HCT116 (cell line): ENCODE measurements at places on chromosomes 2 and 18. TPM values are rescaled to one million over a fixed set of nuclear protein-coding genes. Genes with fewer than 3 reads are reported as not detected.

GRCh38 chr2:159551806-159552205 is 64.5 kb downstream of the BAZ2B start:
- no peak for DNase-seq
- H3K4me3 ChIP-seq = no peak overlapping the region
- H3K4me1 ChIP-seq = no peaks in the 10 kb centered on the region

DNA sequence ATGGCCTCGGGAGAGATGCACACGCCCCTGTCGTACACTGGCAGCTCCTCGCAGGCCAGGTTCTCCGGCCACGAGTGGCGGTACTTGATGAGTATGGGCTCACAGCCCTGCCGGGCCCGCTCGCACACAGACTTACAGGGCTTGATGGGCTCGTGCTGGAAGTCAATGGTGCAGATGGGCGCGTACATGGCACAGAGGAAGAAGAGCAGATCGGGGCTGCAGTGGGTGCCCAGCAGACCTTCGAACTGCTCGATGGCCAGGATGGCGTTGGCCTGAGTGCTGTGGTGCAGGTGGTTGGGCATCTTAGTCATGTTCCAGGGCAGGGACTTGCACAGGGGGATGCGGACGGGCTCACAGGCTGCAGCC is 359 bp downstream of the FRZB start:
- no peak for DNase-seq
- H3K36me3 ChIP-seq = no peaks in the 10 kb centered on the region
- H3K4me1 ChIP-seq = no peaks in the 10 kb centered on the region
- no peak overlapping the region for H3K4me3 ChIP-seq
- H3K27ac ChIP-seq = no peak overlapping the region

- peak overlapping the region; percentile 50 for H3K27ac ChIP-seq
- H3K4me1 ChIP-seq = peaks cover 6% of the 10 kb centered on the region
- no peaks in the 10 kb centered on the region for H3K27me3 ChIP-seq
- peak; percentile 88 for DNase-seq
Observed at GRCh38 chr2:26696351-26696816, 3.9 kb downstream of the KCNK3 start.

DNA sequence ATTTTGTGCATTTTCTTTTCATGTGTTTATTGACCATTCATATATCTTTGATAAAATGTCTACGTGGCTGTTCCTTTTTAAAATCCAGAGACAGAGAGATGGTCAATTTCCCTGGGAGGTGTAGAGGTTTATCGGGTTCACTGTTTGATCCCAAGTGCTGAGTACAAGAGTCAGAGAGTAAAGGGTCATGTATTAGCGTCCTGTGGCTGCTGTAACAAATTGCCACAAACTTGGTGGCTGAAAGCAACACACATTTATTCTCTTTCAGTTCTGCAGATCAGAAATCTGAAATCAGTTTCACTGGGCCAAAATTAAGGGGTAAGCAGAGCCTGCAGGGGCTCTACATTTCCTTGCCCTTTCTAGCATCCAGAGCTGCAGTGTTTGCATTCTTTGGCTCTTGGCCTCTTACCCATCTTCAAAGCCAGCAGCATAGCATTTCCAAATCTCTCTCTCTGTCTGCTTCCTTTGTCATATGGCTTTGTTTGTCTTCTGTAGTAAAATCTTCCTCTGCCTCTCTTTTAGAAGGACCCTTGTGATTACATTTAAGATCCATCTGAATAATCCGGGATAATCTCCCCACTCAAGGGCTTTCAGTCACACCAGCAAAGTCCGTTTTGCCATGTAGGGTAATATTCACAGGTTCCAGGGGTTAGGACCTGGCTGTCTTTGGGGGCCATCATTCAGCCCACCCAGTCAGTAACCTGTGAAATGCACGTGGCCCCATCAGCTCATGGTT is 49.9 kb downstream of the TMEM17 start:
- peak overlapping the region; percentile 74 for H3K27ac ChIP-seq
- no peak for DNase-seq
- H3K4me3 ChIP-seq = no peak overlapping the region
- no peaks in the 10 kb centered on the region for H3K27me3 ChIP-seq
- no peaks in the 10 kb centered on the region for H3K36me3 ChIP-seq

DNA sequence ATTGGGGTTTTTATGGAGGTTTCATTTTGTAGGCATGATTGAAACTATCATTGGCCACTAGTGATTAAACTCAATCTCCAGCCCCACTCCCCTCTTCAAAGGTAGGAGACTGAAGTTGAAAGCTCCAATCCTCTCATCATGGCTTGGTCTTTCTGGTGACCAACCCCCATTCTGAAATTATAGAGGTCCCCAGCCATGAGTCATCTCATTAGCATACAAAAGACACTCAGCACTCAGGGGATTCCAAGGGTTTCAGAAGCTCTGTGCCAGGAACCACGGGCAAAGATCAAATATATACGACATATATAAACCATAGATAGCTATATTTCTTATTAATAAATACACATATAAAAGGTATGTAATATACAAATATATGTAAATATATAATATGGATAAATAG is 256.0 kb upstream of the POU3F3 start:
- no peak overlapping the region for H3K27ac ChIP-seq
- H3K36me3 ChIP-seq = no peaks in the 10 kb centered on the region
- H3K4me1 ChIP-seq = no peaks in the 10 kb centered on the region
- H3K27me3 ChIP-seq = no peaks in the 10 kb centered on the region
- no peak overlapping the region for H3K4me3 ChIP-seq
- no peak for DNase-seq

GRCh38 chr2:192579965-192580700 is 385.4 kb upstream of the TMEFF2 start:
- no peak for DNase-seq
- H3K27me3 ChIP-seq = no peaks in the 10 kb centered on the region
- no peaks in the 10 kb centered on the region for H3K36me3 ChIP-seq
- no peak overlapping the region for H3K27ac ChIP-seq

DNA sequence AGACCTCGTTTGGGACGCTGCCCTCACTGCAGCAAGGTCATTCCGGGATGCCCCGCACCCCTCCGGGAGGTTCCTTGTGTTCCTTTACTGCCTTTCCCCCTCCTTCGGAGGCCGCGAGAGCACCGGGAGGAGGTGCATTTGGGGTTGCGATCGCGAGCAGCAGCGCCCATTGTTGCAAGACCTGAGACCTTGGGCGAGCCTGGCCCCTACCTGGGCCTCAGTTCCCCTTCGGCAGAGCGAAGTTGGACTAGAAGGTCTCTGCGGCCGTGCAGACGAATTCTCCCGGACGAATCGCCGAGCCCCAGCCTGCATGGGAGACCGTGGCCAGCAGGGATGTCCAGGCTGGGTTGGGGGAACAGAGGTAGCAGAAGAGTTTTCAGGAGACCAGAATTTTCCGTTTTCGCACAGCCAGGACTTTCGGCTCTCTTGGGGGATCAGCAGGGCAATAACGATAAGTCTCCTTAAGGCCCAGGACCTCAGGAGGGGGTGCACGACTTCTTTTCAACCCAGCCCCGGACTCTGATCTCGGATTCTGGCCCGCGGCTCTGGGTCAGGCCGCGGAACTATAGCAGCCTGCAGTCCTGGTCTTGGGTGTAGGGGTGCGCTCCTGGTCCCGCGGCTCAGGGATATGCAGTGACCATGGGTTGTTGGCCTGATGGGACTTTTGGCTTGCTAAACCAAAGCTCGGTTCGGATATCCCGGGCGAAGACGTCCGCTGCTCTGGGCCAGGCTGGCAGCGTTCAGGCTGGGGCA is 2.8 kb downstream of the GDF7 start:
- no peaks in the 10 kb centered on the region for H3K36me3 ChIP-seq
- no peaks in the 10 kb centered on the region for H3K27me3 ChIP-seq
- DNase-seq = no peak
- H3K4me3 ChIP-seq = no peak overlapping the region

GRCh38 chr2:204538182-204539018 is 6.9 kb upstream of the PARD3B start:
- H3K4me1 ChIP-seq = no peaks in the 10 kb centered on the region
- no peak overlapping the region for H3K4me3 ChIP-seq
- H3K36me3 ChIP-seq = no peaks in the 10 kb centered on the region
- H3K27ac ChIP-seq = no peak overlapping the region
- H3K27me3 ChIP-seq = no peaks in the 10 kb centered on the region

DNA sequence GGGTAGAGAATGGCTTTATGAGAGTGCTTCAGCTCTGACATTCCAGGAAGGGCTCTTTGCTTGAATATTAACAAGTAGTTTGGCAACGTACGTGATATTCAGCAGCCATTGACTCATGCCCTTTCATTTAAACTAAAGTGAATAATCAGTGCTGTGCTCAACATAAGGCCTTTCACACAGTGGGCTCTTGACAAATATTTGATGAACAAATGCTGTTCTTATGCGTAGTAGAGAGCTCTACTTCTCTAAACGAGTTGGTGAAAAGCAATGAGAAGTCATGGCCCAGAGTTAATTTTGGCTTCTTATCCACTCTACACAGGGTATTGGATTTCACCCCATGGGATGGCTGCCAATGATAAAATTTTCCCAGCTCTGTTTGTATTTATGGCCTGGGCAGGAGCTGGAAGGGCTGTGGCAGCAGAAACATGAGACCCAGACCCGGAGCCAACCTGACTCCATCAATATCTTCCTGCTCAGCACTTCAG is 338.9 kb downstream of the CCDC85A start:
- H3K4me1 ChIP-seq = no peaks in the 10 kb centered on the region
- no peak overlapping the region for H3K27ac ChIP-seq
- no peaks in the 10 kb centered on the region for H3K27me3 ChIP-seq
- no peak for DNase-seq

- no peaks in the 10 kb centered on the region for H3K27me3 ChIP-seq
- H3K27ac ChIP-seq = peak overlapping the region; percentile 57
- H3K4me1 ChIP-seq = peaks cover 14% of the 10 kb centered on the region
- DNase-seq = no peak
- H3K4me3 ChIP-seq = peak overlapping the region; percentile 95
Observed at GRCh38 chr2:37232131-37232933, 874 bp downstream of the NDUFAF7 start.

DNA sequence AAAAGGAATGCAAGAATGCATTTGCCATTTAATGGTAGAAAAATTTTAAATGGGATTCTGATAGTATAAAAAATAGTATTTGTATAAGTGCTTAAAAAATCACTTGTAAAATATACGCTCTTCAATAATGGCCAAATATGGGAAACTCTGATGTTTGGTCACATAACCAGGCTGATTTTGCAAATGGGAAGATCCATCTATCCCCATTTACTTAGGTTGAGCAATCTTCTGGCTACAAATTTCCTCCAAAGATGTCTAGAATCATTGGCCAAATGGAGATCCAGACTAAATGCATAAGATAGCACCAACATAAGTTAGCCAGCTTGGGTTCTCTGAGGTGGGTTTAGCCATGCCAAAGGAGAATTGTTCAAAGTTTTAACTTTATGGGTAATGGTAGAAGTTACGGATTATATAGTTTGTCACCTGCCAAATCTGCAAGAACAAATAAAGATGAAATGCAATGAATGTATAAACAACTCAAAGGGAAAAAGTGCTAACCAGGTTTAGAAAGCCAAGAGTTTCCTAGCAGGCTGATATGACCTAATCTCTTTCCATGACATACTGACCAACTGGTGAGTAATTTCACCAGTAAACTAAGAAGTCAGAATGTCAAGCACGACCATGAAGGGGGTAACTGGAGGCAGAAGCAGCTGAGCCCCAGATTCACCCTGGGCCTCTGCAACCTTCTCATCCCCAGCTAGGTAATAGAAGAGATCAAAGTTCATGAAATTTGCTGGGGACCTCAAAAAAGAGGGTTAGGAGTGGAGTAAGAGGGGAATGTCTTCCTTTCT is 10.0 kb downstream of the RHOB start:
- no peak overlapping the region for H3K27ac ChIP-seq
- H3K4me3 ChIP-seq = no peak overlapping the region
- no peaks in the 10 kb centered on the region for H3K27me3 ChIP-seq
- DNase-seq = no peak

GRCh38 chr2:33477473-33478468 is 1.3 kb downstream of the RASGRP3 start:
- H3K27me3 ChIP-seq = no peaks in the 10 kb centered on the region
- H3K4me1 ChIP-seq = peaks cover 19% of the 10 kb centered on the region
- H3K36me3 ChIP-seq = no peaks in the 10 kb centered on the region
- DNase-seq = no peak

DNA sequence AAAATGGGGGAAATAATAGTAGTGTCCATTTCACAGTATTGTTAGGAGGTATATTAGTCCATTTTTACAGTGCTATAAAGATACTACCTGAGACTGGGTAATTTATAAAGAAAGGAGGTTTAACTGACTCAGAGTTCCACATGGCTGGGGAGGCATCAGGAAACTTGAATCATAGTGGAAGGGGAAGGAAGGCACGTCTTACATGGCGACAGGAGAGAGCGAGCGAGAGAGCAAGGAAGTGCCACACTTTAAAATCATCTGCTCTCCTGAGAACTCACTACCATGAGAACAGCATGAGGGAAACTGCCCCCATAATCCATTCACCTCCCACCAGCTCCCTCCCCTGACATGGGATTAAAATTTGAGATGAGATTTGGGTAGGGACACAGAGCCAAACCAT is 23.4 kb downstream of the MGAT5 start:
- no peak for DNase-seq
- H3K36me3 ChIP-seq = no peaks in the 10 kb centered on the region
- H3K4me3 ChIP-seq = no peak overlapping the region
- H3K27me3 ChIP-seq = no peaks in the 10 kb centered on the region

GRCh38 chr2:240856151-240856980 is 12.3 kb upstream of the AGXT start:
- no peaks in the 10 kb centered on the region for H3K4me1 ChIP-seq
- H3K27me3 ChIP-seq = no peaks in the 10 kb centered on the region
- H3K36me3 ChIP-seq = no peaks in the 10 kb centered on the region
- H3K4me3 ChIP-seq = no peak overlapping the region

GRCh38 chr2:231640241-231640640 is 47.6 kb downstream of the TEX44 start:
- H3K4me3 ChIP-seq = peak overlapping the region; percentile 44; the same call in 1 of the 2 replicates
- no peak for DNase-seq
- H3K27ac ChIP-seq = peak overlapping the region; percentile 100
- peaks cover 65% of the 10 kb centered on the region for H3K4me1 ChIP-seq
- H3K27me3 ChIP-seq = no peaks in the 10 kb centered on the region

DNA sequence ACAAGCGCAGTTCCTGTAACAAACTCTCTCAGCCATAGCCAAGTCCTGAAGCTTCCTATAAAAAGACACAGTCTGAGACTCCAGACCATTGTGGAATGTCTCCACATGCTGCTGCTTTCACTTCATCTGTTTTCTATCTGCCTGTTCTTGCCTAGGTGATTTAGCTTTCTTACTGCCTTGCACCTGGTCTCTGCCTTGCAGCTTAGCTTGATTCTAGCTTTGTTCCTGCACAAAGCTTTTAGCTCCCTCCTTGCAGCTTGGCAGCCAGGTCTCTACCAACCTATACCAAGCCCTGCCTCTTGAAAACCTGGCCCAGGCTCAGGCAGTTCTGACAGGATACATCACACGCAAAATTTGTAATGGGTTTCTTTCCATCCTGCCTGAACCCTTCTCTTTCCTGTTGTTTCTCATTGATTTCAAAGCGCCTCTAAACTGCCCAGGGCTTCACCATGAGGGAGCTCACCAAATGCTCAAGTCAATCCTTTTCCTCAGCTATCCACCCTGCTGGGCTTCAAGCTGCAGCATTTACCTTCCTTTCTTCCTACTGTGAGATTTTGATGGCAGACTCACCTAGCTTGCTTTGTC is 941.3 kb upstream of the NXPH2 start:
- H3K27ac ChIP-seq = no peak overlapping the region
- H3K36me3 ChIP-seq = no peaks in the 10 kb centered on the region
- H3K4me1 ChIP-seq = no peaks in the 10 kb centered on the region
- no peak overlapping the region for H3K4me3 ChIP-seq
- no peak for DNase-seq
- no peaks in the 10 kb centered on the region for H3K27me3 ChIP-seq

EIF2AK3 gene
- total RNA-seq = 8.9 TPM

SRD5A2 gene
- not detected for total RNA-seq

TFCP2L1 gene
- 8.4 TPM for total RNA-seq

RBM43 gene
- 3.3 TPM for total RNA-seq

SP140L gene
- 28.9 TPM for total RNA-seq
